T47D (cell line): ENCODE measurements at places on chromosomes 4 and X.

DNA sequence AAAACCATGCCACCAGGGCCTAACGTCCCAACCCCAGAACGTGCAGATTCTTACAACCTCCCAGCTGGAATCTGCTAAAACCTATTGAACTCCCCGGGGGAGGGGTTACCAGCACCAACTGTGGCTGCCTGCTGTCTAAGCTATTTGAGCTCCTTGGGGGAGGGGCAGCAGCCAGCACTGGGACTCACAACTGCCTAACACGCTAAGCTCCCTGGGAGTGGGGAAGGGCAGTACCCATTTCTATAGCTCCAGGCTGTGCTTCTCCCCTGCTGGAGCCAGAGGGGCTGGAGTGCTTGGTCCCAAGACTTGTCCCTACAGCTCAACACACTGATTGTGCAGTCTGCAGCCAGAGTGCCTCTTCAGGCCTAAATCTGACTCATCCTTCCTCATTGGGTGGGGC lies 459.8 kb upstream of the FGF16 start:
- no peak for DNase-seq

DNA sequence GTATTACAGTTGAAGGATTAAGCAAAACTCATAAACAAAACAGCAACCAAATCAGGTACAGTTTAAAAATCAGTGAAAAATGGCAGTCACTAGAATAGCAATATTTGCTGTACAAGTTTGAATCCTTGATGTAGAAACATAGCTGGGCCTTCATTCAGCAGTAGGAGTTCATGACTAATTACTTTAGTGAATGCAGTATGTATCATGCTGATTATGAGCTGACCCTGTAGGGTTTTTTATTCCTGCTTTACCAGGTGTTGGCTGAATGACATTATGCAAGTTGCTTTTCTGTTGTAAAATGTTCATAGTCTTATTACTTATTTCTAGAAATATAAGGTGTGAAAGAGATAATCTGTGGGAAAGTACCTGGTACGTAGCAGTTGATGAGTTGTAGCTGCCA lies 179.6 kb downstream of the CCSER1 start:
- DNase-seq, result no peak

DNA sequence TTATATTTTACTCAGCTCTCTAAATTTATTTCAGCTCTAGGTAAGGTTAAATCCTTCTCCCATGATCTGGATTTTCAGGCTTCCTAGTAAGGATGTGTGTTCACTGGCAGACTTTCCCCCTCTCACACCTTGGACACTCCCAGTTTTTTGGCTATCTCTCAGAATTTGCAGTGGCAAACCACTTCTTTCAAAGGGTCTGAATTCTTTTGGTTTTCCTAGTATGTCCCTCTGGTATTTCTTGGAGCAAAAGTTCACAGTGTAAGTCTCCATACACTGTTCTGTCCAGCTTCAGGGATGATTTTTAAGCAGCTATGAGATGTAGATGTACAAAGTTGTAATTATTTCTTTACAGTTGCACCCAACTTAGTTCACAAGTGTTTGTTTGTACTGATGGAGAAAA lies 653.8 kb upstream of the GALNT7 start:
- DNase-seq, result no peak

- no peak for DNase-seq
Measured at GRCh38 chrX:30521440-30522182, 56.0 kb downstream of the TASL start.

- no peak for DNase-seq
Measured at GRCh38 chrX:96407501-96407900, 277.1 kb upstream of the DIAPH2 start.
